ENCODE measurements at places on chromosomes 2 and 18.

- peaks cover 14% of the 10 kb centered on the region for H3K36me3 ChIP-seq
- H3K4me3 ChIP-seq = no peak overlapping the region
- DNase-seq = no peak
- no peak overlapping the region for H3K27ac ChIP-seq
- H3K27me3 ChIP-seq = no peaks in the 10 kb centered on the region
- H3K4me1 ChIP-seq = peaks cover 21% of the 10 kb centered on the region
Observed at GRCh38 chr2:7012141-7012764, 95.0 kb downstream of the RNF144A start.

GRCh38 chr2:75033516-75033915, 75.1 kb downstream of the POLE4 start:
- H3K27me3 ChIP-seq = no peaks in the 10 kb centered on the region
- H3K27ac ChIP-seq = no peak overlapping the region
- no peak overlapping the region for H3K4me3 ChIP-seq
- DNase-seq = no peak

DNA sequence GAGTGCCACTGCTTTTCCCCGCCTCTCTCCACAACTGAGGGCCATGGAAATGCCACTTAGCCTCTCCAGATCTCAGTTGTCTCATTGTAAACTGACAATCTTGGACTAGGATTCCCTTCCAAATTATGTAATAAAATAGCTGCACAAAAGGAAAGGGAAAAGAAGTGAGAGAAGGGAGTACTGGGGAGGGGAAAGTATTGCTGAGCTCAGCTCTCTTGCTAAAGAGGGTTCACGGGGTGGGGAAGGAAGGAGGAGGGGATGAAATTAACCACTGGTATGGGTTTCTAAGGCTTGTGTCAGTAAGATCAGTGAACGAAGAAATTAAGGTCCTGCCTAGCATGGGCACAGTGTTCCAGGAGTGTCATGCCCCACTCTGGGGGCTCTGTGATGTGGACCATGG, 417.3 kb downstream of the TGIF1 start:
- DNase-seq = no peak
- no peak overlapping the region for H3K27ac ChIP-seq
- H3K36me3 ChIP-seq = no peaks in the 10 kb centered on the region
- peaks cover 2% of the 10 kb centered on the region for H3K27me3 ChIP-seq

DNA sequence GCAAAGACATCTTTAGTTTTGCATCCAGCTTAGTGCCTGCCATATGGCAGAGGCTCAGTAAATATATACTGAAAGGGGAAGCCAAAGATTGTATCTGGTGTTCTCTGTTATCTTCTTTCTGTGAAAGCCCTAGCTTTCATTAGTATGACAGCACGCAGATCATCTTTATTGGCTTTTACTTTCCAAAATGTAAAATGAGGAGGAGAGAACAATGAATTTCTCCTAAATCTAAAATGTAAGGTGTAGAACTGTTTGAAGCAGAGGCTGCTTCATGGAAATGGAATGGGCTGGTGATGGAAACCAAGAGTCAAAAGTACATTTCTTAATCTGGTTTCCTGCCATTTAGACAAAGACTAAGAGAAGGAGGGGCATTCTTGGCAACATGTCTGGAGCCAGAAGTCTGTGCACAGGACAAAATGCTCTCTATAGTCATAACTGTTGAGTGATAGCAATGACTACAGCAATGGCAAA, 1029.9 kb upstream of the PIK3C3 start:
- H3K27ac ChIP-seq = no peak overlapping the region
- no peak for DNase-seq
- H3K36me3 ChIP-seq = no peaks in the 10 kb centered on the region
- H3K4me3 ChIP-seq = no peak overlapping the region

DNA sequence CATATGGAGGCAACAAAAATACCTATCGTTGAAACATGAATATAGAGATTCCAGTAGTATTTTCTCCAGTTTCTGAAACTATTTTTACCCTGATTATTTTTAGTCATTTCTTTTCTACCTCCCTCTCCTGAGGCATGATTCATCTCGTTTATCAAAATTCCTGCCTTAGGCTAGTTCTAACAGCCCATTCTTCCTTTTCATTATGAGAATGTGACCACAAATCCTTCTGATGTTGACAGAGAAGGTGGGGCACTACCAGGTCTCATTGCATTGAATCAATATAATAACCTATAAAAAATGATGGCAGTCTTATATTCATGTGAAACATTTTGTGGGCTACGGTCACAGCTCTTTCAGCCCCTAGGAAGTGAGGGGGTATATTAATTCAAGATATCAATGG, 406.5 kb upstream of the UBE2E3 start:
- no peak overlapping the region for H3K4me3 ChIP-seq
- H3K27ac ChIP-seq = no peak overlapping the region
- no peaks in the 10 kb centered on the region for H3K36me3 ChIP-seq
- DNase-seq = no peak
- no peaks in the 10 kb centered on the region for H3K4me1 ChIP-seq

GRCh38 chr2:112701052-112701451, 19.8 kb upstream of the NT5DC4 start:
- peaks cover 4% of the 10 kb centered on the region for H3K36me3 ChIP-seq
- DNase-seq = no peak
- no peak overlapping the region for H3K4me3 ChIP-seq
- peaks cover 2% of the 10 kb centered on the region for H3K27me3 ChIP-seq
- H3K4me1 ChIP-seq = peaks cover 33% of the 10 kb centered on the region

DNA sequence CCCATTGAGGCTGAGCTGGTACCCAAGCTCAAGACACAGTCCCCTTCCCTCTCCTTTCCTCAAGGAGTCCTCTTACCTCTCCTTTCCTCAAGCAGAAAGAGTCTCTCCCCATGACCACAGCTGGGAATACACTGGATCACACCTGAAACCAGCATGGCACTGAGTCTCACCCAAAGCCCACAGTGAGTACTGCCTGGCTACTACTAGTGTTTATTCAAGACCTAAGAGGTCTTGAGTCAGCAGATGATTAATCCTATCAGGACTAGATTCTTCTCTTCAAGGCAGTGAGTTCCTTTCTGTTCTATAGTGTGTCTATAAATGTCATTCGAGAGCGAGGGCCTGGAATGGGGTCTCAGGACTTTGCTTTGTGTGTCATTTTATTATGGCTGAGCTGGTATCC, 111.4 kb downstream of the METTL4 start:
- H3K27me3 ChIP-seq = no peaks in the 10 kb centered on the region
- H3K36me3 ChIP-seq = no peaks in the 10 kb centered on the region
- DNase-seq = no peak
- H3K4me1 ChIP-seq = no peaks in the 10 kb centered on the region
- no peak overlapping the region for H3K27ac ChIP-seq

GRCh38 chr2:161166538-161167409, 6.5 kb downstream of the TANK start:
- H3K4me1 ChIP-seq = peaks cover 74% of the 10 kb centered on the region
- peak overlapping the region; percentile 77 for H3K4me3 ChIP-seq
- H3K36me3 ChIP-seq = peaks cover 67% of the 10 kb centered on the region
- H3K27ac ChIP-seq = peak overlapping the region; percentile 88
- DNase-seq = peak; percentile 86

DNA sequence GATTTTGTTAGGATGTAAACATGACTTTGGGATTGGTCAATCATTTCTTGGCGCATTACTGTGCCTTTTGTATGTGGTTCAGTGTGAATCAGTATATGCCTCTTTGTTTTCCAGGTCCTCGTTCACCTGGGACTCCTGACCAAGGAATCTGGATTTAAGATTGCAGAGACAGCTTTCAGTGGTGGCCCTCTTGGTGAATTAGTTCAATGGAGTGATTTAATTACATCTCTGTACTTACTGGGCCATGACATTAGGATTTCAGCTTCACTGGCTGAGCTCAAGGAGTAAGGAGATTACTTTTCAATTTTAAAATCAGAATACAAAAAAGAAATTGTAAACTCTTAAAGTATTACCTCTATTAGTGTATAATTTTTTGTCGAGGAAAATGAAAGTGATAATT, 87.6 kb downstream of the MGAT5 start:
- no peak for DNase-seq
- peaks cover 1% of the 10 kb centered on the region for H3K4me1 ChIP-seq
- peaks cover 5% of the 10 kb centered on the region for H3K27me3 ChIP-seq
- peaks cover 2% of the 10 kb centered on the region for H3K36me3 ChIP-seq
- no peak overlapping the region for H3K4me3 ChIP-seq

DNA sequence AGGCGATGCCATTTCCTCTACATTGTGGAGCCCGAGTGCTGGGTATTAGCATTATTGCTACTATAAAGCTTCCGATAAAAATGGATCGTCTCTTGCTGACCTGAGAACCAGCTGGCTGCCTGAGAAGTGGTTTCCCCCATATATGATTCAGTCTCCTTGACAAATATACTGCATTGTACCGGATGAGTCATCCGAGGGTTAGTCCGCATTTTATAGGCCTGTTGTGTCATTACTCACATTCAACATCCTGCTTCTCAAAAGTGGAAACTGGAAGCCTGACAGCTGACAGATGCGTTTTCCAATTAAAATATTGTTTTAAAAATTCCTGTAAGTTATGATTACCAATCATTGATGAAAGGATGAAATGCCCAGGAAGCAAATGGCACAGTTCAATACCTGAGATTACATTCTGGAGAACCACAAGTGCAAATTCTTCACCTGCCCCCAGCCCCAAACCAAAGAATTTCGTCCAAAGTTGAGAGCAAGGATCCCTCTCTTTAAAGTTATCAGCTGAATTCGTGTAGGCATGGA, 65.7 kb downstream of the SPRED2 start:
- no peak overlapping the region for H3K4me3 ChIP-seq
- peaks cover 14% of the 10 kb centered on the region for H3K4me1 ChIP-seq
- H3K36me3 ChIP-seq = no peaks in the 10 kb centered on the region
- no peak overlapping the region for H3K27ac ChIP-seq

- no peaks in the 10 kb centered on the region for H3K36me3 ChIP-seq
- no peak for DNase-seq
- peaks cover 7% of the 10 kb centered on the region for H3K27me3 ChIP-seq
- no peaks in the 10 kb centered on the region for H3K4me1 ChIP-seq
- H3K4me3 ChIP-seq = no peak overlapping the region
- no peak overlapping the region for H3K27ac ChIP-seq
Observed at GRCh38 chr2:222270396-222270795, 28.4 kb downstream of the PAX3 start.

Data from T-helper 2 cell treated with Interferon-gamma antibody and Interleukin-4, amounts not matched to agents 5 μg/mL and 100 μg/mL, for 36 hours (primary cell).